Upper lobe of left lung (tissue), 6 donors: ENCODE measurements at places on chromosomes 16 and 17. TPM values are rescaled to one million over a fixed set of nuclear protein-coding genes. Genes with fewer than 3 reads are reported as not detected.

DNA sequence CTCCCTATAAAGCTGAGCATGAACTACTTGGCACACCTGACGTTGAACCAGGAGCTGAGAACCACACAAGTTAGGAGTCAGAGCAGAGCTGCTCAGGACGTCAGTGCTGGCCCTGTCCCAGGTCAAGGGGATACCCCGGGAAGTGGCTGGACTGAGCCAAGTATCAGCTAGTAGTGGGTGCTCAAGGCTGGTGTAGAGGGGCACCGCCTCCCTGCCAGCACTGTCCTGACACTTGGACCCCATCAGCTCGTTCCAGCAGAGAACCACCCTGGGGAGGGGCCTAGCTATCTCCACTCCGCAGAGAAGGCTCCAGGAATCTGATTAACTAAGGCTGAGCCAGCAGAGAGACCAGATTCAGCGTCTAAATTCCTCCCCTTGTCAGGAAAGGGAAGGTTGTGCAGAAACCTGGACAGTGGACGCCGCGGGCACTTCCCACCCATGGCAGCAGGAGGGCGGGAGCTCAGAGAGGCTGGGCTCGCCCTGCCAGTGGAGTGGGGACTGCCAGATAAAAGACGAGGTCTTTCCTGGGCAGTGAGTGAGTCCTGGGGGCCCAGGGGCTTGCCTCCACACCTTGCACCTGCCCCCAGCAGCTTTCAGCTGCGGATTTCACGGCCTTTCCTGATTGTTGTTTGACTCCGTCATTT, 21.0 kb downstream of the C16orf90 start:
- no peak for DNase-seq

The SPN gene
- total RNA-seq: 22.9 TPM

The SOST gene
- not detected for total RNA-seq

- DNase-seq: no peak
Observed at GRCh38 chr17:2580661-2581060, 12.8 kb upstream of the PAFAH1B1 start.

The EARS2 gene
- total RNA-seq: 11.5 TPM

DNA sequence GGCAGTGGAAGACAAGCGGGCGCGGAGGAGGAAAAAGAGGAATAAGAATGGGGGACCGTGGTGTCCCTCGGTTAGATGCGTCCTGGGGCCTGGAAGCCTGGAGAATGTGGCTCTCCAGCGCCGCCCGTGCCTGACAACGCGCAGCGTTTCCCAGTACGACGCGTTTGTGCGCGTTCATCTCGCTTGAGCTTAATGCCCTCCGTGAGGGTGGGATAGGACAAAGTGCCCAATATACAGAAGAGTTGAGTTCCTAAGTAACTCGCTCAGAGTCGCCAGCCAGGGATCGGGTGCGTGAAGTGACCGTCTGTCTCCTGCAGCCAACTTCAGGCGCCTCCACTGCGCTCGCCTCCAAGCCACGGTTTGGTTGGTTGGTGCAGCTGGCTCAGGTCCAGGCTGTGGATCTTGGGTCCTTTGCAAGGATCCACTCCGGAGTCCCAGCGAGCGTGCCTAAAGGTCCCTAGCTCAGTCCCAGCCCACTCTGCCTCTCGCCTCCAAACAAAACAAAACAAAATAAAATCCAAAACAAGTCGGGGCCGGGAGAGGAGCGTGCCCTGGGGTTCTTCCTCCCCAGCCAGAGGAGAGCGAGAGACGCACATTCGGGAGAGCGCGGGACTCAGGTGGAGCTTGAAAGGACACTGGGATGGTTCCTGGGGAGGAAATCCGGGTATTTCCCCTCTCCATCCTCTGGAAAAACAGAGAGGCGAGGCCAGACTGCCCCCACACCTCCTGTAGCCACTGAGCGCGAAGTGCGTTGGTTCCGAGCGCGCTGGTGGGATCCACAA, 974 bp downstream of the GALR2 start:
- DNase-seq: peak; percentile 78

- DNase-seq: no peak
Observed at GRCh38 chr17:35968520-35969054, 12.7 kb downstream of the CCL16 start.

DNA sequence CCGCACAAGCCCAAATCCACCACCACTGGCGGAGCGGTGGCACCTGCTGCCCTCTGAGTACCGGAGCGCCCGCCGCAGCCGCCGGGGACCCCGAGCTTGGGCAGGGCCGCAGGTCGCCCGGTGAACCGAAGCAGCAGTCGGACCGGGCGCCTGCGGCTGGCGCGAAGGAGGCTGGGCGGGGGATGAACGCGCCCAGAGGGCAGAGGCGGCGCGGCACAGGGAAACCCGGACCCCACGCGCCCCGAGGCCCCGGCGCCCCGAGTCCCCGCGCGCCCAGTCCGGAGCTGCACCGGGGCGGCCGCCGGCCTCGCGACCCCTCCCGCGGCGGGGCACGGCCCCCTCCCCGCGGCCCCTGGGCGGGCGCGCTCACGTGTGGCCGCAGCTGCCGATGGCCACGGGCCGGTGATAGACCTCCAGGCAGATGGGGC, 393 bp downstream of the RNF166 start:
- DNase-seq: peak; percentile 91

DNA sequence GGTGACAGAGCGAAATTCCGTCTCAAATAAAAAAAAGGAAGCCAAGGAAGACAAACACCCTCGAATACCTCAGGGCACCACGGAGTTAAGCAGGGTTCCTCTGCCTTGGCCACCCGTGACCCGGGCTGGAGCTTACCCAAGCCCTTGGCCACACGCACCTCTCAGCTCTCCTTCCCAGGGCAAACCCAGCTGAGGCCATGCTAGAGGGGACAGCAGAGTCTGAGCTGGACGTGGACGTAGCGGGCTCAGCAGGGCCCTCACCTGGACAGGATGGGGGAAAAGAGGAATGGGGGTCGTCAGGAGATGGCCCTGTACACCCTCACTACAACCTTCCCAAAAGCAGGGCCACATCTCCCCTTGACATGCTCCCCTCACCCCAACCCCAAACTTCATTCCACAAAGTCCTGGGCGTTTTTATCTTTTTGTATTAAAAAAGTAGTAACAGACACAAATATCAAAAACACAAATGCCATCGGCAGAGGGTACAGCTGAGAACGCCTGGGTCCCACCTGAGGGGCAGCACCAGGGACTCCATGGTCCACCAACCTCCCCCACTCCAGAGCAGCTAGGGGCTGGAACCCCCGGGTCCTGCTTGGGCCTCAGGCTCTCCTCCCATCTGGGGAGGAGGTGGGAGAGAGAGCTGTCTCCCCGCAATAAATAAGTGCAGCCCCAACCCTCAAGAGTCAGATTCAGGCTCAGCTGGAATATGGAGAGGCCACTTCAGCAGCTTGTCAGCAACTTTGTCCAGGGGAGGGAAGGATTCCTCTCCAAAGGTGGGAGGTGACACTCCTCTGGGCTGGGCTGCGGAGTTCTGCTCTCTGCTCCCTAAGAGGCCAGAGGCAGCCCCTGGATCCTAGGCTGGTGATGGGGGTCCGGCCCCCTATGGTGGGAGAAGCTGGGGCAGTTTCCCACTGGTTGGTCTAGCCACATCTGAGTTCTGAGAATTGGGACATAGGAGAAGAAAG, 11.9 kb downstream of the PER1 start:
- DNase-seq: no peak

- peak; percentile 83 for DNase-seq
Observed at GRCh38 chr17:3935140-3935542, 18.9 kb upstream of the P2RX1 start.

The ZNF750 gene
- 8.2 TPM for total RNA-seq

DNA sequence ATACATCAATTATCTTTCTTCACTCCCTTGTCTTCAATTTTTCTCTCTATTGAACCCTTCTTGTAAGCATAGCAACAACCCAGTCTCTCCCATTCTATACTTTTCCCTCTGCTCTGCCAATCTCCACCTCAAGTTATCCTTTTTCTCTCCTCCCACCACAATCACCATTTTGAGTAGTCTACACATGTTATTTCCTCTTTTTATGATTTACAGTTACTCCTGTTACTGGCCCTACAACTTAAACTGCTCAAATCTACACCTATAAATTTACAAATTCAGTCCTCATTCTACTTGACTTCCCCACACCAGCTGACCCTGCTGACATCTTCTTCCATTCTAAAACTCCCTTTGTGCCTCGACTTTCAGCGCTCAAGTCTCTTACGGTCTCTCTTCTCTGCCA, 84.6 kb downstream of the SPAG9 start:
- DNase-seq: no peak

DNA sequence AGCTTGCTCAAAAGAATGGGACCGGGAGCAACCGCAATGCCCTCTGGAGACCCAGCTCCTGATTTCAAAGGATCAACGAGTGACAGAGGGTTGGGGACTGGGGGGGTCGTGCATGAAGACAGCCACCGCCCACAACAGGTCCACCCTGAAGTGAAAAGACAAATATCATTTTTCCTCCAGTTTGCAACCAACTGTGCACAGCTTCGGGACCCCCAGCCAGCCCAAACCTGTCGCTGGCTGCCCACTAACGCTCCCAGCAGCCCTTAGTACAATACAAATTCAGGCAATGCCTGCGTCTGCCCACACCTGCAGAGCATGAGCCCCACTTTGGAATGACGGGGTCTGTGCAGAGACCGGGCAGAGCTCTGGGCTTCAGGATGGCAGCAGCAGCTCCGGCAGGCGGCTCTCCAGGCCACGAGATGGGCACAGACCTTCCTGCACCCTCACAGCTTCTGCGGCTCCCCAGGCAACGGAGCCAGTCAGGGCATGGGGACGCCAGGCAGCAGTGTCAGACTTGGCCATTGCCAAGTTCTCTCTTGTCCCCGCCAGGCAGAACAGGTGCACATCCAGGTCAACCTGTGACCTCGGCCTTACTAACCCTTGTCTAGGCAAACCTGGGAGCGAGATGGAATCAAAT, 60.1 kb downstream of the TBC1D16 start:
- DNase-seq: peak; percentile 63

The CDH11 gene
- total RNA-seq: 20.9 TPM

The PIGS gene
- 69.0 TPM for total RNA-seq

The CD79B gene
- total RNA-seq: not detected

- no peak for DNase-seq
Observed at GRCh38 chr17:16439303-16439791, 24.0 kb downstream of the TRPV2 start.

DNA sequence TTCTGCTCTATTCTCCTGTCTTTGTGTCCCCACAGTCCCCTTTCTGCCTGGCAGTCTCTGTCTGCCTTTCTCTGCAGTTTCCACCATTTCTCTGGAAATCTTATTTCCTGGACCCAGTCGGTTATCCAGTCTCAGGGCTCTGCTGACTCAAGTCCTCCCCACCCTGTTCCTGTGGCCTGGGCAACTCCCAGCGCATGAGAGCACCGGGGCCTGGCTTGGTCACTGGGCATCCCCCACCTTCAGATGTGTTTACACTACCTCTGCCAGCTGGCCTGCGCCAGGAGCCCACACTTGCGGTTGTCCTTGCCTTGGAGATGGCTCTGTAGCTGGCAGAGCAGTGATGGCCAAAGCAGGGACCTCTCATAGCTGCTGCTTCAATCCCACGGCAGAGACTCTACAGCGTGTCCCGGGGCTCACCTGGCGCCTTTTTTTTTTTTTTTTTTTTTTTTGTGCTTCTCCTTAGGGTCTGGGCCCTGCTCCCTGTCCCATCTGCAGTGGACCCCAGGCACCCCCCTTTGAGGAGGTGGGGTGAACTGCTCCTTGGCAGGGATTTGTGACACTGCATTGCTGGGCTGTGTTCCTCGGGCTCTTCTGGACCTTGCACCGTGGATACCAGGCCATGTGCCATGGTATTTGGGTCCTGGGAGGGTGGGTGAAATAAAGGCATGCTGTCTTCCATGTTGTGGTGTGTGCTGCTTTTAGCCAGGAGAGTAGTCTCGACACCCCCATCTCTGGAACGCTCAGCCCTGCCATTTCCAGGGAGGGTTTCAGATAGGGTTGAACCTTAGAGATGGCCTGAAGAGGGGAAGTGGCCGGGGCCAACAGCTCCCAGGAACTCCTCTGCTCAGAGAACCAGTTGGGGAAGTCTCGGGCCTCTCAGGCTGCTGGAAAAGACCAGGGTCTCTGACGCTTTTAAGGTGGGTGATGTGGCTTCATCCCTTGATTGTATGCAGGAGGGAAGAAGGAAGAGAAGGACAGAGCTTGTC, 17.5 kb downstream of the GUCY2D start:
- DNase-seq: peak; percentile 60

DNA sequence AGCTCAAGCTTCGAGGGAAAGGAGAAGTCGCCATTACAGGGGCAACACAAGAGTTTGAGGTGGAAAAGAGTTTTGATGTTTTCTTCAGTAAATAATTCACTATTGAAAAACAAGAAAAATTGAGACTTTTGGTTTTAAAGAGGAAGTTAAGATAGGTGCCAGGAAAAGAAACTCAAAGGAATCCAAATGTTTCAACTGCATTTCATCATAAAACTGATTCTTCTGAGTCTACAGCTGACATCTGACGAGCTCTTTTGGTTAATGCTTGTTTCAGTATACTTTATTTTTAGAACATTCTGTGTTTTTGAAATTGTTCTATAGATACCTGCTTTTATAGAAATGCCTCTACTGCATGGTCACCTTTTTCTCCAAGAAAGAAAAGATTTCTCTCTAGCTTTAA, 54.0 kb downstream of the ERN1 start:
- DNase-seq: no peak

DNA sequence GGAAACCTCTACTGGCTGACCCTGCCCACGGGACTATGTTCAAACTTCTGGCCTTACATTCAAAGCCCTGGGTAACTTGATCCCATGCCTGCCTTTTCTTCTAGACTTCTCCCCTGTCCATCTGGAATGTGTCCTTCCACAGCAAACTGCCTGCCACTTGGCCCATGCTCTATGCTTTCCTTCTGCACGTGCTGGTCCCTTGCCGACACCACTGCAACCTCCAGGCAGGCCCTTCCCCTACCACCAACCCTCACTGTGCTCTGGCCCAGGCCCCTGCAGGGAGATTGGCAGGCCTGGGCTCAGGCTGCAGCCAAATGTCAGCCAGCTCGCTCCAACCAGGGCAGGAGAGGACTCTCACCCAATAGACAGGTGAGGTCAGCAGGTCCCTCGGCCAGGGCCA, 11.0 kb downstream of the HSD11B2 start:
- peak; percentile 55 for DNase-seq

- DNase-seq: no peak
Observed at GRCh38 chr16:27080895-27081294, 14.2 kb downstream of the C16orf82 start.

GRCh38 chr16:68760671-68761275, 23.7 kb downstream of the CDH1 start:
- no peak for DNase-seq

The STAC2 gene
- total RNA-seq: 0.24 TPM

The TAC4 gene
- not detected for total RNA-seq

DNA sequence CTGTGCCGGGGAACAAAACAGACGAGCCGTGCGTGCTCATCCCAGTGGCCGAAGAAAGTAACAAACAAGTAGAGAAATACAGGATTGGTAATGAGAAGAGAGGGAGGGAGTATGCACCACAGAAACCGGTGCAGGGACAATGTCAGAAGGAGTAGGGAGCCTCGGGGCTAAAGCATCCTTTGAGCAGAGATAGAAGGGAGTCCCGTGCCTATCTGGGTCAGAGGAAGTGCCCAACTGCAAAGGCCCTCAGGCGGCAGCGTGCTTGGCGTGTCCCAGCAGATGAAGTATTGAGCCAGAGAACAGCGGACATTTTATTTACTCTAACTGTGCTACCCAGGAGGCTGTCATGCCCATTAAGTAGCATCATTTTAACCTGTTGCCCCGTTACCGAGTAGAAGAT, 114.9 kb upstream of the CACNG5 start:
- DNase-seq: no peak
